ENCODE measurements at places on chromosomes 3 and 15. TPM values are rescaled to one million over a fixed set of nuclear protein-coding genes. Genes with fewer than 3 reads are reported as not detected.

DNA sequence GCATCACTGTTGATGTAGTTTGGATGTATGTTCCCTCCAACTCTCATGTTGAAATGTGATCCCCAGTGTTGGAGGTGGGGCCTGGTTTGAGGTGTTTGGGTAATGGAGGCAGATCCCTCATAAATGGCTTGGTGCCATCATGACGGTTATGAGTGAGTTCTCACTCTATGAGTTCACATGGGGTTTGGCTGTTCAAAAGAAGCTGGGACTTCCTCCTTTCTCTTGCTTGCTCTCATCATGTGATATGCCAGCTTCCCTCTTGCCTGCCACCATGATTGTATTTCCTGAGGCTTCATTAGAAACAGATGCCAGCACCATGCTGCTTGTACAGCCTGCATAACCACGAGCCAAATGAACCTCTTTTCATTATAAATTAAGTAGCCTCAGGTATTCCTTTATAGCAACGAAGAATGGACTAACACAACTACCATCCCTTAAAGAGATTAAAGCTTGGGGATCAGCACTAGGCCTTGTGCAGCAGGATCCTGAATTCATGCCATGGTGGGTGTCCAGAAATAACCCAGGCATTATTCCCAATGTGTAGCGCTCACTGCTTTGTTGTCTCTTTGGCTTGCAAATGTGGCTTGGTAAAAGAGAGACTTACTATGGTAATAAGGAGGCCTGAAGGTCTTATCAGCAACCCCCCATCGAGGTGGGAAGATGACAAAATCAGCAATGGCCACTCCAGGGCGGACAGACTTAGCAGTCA, 41.9 kb downstream of the NDUFB4 start:
- H3K4me3 ChIP-seq = no peak overlapping the region
- no peaks in the 10 kb centered on the region for H3K36me3 ChIP-seq
- H3K27me3 ChIP-seq = no peaks in the 10 kb centered on the region
- DNase-seq = no peak
- no peak overlapping the region for H3K27ac ChIP-seq

- H3K4me3 ChIP-seq = no peak overlapping the region
- no peaks in the 10 kb centered on the region for H3K36me3 ChIP-seq
- H3K27me3 ChIP-seq = no peaks in the 10 kb centered on the region
Measured at GRCh38 chr3:100104442-100104798, 9.9 kb downstream of the FILIP1L start.

Gene KIF15
- 0.09 TPM for total RNA-seq

Gene MFN1
- 35.1 TPM for total RNA-seq

Gene ARHGAP11A
- 1.0 TPM for total RNA-seq

DNA sequence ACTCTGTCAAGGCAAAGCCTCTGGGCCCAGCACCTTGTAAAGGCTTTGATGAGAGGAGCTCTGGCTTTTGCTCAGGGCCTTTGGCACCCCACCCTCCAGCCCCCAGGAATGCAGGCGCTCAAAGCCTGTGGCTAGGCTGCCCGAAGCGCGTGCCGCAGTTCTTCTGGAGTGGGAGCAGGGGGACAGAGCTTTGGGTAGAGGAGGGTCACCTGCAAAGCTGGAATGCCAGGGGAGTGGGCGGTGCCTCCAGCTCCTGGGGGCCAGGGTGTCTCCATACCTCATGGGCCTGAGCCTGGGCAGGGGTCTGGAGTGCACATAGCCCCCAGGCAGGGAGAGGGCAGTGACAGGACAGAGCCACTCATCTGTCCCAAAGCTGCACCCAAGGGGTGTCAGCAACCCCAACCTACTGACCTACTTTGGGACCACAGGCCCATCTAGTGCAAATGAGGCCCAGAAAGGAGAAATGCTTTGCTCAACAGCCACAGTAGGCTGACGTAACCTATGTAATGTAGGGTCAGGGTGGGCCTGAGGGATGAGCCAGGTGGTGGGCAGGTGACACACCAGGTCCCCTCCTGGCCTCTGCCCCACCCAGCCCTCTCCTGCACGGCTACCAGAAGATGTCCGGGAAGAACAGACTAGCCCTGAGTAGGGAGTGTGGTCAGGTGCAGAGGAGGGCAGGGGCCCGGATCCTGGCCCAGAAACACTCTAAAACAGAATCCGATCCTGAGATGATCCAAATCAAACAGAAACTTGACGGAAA, 2.2 kb upstream of the CALML4 start:
- no peaks in the 10 kb centered on the region for H3K27me3 ChIP-seq
- no peaks in the 10 kb centered on the region for H3K36me3 ChIP-seq
- peaks cover 7% of the 10 kb centered on the region for H3K4me1 ChIP-seq
- no peak for DNase-seq
- H3K4me3 ChIP-seq = no peak overlapping the region
- H3K27ac ChIP-seq = no peak overlapping the region

Gene SEMA3G
- total RNA-seq = 2.1 TPM

DNA sequence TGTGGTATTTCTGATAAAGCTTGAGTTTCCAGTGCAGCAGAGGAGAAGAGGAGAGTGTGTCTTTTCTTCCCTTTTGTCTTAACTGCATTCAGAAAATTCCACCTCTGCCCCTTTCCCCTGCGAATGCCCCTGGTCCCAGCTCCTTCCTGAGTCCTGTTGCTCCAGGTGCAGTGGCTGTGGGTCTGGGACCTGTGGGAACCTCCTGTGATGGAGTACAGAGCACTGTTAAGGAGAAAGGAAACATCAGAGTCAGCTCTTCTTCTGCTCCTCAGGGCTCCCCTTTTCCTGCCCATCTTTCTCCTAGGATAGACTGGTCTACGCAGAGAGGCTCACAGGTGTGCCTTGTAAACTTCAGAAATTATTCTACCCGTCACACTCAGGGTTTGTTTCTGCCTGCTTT, 165.8 kb upstream of the ROPN1 start:
- H3K4me1 ChIP-seq = no peaks in the 10 kb centered on the region
- H3K4me3 ChIP-seq = no peak overlapping the region
- no peak overlapping the region for H3K27ac ChIP-seq

GRCh38 chr3:176937541-176937940, 259.7 kb downstream of the TBL1XR1 start:
- no peak overlapping the region for H3K4me3 ChIP-seq
- H3K4me1 ChIP-seq = no peaks in the 10 kb centered on the region
- no peaks in the 10 kb centered on the region for H3K36me3 ChIP-seq

Data from pancreas (tissue), 10 donors.